ENCODE measurements at places on chromosomes 1 and 21.

- no peak for DNase-seq
Observed at GRCh38 chr1:33237579-33237978, 18.7 kb upstream of the ZNF362 start.

GRCh38 chr1:88191917-88192316 lies 492.2 kb upstream of the PKN2 start:
- DNase-seq: no peak

GRCh38 chr1:223641523-223642039 lies 23.9 kb downstream of the CAPN8 start:
- DNase-seq: no peak

DNA sequence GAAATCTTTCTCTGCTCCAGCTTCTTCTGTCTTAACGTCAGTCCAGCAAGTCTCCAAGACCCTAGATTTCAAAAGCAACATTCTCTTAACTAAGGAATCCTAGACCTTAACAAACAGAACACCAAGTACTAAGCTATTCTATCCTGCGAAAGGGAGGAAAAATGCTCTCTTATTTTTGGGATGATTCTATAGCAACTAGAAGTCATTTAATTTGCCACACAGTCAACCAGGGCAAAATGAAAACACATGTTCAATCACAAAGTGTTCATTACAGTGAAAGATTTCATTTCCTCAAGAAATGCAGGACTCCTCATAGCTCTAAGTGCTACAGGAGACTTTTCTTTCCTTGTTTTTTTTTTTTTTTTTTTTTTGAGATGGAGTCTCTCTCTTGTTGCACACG lies 36.2 kb upstream of the DOCK7 start:
- no peak for DNase-seq

GRCh38 chr1:8397511-8397910 lies 79.6 kb downstream of the SLC45A1 start:
- DNase-seq: no peak

DNA sequence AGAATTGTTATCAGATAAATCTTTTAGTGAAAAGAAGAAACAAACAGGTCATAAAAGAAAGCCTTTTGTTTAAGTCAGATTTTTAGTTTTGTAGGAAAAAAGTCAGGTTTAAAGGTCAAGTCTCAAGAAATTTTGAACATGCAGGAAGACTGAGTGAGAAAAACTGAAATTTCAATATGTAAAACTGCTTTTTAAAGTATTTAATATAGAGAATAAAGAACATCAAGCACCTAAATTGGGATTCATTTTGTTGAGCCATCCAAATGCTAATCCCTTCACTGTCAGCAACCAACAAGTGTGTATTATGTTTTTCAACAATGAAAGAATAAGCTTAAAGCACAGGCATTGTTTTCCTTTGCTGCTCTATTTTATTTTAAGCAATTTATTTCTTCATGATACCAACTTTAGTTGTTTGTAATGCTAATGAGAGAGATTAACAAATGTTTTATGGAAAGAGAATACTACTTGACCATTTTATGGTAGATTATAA lies 114.9 kb upstream of the SERTAD4 start:
- DNase-seq: no peak

- no peak for DNase-seq
Observed at GRCh38 chr1:54234284-54234683, 34.3 kb downstream of the MRPL37 start.

GRCh38 chr1:84737590-84737989 lies 47.3 kb upstream of the SSX2IP start:
- no peak for DNase-seq

DNA sequence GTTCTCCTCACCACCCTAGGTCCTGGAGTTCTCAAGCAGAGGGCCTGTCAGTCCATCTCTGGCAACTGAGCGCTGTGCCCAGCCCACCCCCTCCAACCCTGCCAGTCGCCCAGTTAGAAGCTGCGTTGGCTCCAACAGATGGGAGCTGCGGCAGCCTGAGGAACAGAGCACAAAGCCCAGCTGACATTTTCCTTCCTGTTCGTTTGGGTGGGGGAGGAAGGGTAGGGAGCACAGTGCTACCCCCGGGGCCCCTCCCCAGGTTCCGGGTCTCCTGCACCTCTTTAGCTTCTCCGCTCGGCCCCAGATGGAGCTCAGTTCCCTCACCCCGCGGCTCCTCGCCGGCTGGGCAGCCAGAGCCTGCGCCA lies 1.4 kb downstream of the LRRN2 start:
- no peak for DNase-seq

DNA sequence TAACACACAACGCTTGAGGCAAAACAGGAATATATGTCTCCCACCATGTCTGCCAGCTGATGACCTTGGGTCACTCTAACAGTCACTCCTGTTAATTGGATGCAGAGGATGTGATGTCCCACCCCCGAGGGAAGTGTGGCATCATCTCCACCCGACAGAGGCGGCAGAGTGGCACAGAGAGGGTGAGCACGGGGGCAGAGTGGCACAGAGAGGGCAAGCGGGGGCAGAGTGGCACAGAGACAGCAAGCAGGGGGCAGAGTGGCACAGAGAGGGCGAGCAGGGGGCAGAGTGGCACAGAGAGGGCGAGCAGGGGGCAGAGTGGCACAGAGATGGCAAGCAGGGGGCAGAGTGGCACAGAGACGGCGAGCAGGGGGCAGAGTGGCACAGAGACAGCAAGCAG lies 44.3 kb downstream of the DISP3 start:
- no peak for DNase-seq

DNA sequence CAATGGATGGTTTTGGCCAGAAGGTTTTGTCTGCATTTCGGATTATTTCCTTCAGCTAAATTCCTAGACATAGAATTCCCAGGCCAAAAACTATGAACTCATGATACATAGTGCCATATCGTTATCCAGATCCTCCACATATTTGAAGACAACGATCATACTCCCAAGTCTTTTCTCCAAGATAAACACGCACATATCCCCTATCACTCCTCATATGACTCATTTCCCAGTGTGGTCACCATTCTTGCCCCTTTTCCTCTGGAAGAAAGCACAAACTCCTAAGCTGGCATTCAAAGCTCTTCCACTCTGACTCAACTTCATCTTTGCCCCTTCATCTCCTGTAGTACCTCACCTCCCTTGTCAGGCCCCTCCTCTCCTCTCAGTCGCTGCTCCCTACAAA lies 277.6 kb downstream of the PLPP3 start:
- DNase-seq: peak; percentile 5

DNA sequence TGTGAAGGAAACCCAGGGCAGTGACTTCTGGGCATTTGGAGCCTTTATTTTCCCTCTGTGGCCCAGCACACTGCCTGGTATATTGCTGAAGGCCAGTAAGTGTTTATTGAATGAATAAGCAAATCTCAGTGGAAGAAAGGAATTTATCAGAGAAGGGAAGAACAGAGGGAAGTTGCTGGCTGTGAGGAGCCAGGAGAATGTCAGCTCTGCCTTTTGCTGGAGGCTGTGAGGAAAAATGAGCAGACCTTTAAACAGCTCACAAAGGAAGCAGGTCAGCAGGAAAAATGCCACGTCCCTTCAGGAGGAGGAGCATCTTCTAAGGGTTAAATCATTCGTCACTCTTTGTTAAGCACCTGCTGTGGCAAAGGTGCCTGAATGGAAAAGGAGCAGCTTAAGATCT lies 75.9 kb downstream of the GIPC2 start:
- DNase-seq: no peak

- DNase-seq: no peak
Observed at GRCh38 chr1:11320153-11320936, 47.3 kb downstream of the UBIAD1 start.

DNA sequence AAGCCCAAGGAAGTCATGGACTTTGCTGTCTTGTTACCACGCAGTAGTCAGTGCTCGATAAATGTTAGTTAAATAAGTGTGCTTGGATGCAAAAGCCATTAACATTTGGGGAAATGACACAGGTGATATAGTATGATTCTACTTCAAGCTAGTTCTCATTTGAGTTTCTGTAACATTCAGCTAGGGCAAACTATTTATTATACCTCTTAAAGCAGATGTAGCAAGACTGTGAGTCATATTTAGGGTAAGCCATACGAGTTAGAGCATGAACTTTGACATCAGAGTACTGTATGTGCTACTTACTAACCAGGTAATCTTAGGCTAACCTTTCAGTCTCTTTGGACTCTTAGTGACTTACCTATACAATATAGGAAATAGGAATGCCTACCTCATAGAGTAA lies 21.0 kb downstream of the CLCA4 start:
- DNase-seq: peak; percentile 80

DNA sequence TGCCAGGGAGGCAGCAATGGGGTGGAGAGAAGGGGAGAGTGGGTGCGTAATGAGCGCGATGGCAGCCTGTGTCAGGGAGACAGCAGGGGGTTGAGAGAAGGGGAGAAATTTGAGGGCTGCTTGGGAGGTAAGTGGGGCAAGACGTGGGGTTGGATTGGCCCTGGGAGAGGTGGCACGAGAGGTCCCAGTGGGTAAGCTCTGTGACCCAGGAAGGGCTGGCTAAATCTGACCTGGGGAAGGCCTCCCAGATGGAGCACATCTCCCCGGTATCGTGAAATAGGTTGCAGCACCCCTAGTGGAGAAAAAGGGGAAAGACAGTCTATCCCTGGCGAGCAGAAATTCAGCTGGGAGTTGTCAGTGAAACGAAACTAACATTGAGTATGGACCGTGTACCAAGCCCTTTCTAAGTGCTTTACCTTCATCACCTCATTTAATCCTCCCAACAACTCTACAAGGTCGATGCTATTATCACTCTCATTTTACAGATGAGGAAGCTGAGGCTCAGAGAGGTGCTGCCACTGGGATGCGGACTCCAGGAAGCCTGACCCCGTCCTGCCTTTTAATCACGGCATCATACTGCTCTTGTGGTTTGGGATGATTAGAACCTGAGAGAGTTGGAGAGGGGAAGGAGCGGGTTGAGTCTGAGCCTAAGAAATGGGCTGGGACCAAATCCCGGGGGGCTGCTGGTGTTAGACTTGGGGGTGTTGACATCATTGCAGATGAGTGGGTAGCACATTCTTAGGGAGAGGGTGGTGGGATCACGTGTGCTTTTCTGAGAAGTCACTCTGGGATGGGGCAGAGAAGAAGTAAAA lies 56.6 kb upstream of the RPL11 start:
- peak; percentile 66 for DNase-seq

DNA sequence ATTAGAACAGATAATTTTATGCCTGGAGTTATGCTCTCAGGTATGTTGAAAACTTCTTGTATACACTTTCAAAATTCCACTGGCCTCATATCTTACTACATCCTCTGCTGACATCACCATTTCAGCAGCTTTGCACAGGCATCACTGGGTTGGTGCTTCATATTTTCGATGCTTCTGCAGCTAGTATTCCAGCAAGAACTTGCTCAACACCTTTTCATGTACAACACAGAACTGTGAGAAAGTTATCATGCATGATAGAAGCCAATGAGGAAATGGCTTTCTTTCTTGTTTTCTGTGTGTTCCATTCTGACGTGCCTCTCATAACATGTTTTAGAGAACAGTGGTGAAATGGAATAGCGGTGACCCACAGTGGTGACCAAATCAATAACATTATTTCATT lies 5.1 kb upstream of the GBP5 start:
- peak; percentile 63 for DNase-seq

GRCh38 chr1:233990486-233990885 lies 86.0 kb downstream of the SLC35F3 start:
- no peak for DNase-seq

GRCh38 chr1:221246628-221247415 lies 367.6 kb downstream of the HLX start:
- no peak for DNase-seq

GRCh38 chr1:67078291-67078690 lies 24.3 kb upstream of the SLC35D1 start:
- no peak for DNase-seq

DNA sequence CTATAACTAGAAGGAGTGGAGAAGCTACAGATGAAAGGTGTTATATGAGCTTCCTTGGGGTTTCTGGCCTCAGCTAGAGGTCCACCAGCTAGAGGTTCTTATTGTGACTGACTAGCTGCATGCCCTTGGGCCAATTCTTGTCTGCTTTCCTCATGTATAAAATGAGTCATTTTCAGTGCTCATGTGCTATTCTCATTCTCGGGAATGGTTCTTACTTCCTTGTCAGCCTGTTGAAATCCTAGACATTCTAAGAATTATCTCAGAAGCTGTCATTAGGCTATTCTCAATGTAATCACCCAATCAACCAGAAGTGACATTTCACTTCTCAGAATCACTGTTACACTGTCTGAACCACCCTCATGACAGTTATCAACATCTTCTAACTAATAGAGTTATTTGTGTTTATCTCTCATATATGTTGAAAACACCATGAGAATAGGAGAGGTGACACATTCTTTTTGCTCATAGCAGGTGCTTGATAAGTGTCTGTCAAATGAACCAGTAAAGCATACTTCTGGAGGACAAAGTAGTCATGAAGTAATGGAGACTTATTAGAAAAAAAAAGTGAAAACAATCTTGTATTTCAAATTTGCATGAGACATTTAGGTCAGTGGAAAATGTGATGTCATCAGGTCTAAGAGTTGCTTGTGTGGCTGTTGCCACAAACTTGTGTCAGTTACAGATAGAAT lies 122.8 kb upstream of the IVNS1ABP start:
- peak; percentile 98 for DNase-seq
